ENCODE measurements at places on chromosomes 1 and 21.

DNA sequence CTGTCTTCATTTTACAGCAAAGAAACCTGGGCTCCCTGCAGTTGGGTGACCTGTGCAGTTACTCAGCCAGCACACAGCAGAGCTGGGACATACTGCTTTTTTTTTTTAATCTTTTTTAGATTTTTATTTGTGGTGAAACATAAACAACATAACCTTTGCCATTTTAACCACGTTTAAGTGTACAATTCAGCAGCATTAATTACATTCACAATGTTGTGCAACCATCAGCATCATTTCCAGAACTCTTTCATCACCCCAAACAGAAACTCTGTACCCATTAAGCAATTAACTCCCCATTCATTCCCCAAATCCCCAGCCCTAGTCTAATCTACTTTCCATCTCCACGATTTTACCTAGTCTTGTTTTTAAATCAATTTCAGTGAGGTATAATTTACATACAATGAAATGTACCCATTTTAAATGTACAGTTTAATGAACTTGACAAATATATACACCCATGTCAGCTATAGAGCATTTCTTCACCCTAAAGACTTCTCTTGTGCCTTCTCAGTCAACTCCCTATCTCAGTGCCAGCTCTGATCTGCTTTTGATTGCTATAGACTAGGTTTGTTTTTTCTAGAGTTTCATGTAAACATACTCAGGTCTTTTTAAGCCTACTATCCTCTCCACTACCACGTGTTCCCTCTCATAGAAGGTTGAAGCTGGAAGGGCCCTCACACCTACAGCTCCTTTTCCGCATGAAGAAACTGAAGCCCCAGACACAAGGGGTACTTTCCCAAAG is 37.8 kb upstream of the C8B start:
- no peak for DNase-seq

DNA sequence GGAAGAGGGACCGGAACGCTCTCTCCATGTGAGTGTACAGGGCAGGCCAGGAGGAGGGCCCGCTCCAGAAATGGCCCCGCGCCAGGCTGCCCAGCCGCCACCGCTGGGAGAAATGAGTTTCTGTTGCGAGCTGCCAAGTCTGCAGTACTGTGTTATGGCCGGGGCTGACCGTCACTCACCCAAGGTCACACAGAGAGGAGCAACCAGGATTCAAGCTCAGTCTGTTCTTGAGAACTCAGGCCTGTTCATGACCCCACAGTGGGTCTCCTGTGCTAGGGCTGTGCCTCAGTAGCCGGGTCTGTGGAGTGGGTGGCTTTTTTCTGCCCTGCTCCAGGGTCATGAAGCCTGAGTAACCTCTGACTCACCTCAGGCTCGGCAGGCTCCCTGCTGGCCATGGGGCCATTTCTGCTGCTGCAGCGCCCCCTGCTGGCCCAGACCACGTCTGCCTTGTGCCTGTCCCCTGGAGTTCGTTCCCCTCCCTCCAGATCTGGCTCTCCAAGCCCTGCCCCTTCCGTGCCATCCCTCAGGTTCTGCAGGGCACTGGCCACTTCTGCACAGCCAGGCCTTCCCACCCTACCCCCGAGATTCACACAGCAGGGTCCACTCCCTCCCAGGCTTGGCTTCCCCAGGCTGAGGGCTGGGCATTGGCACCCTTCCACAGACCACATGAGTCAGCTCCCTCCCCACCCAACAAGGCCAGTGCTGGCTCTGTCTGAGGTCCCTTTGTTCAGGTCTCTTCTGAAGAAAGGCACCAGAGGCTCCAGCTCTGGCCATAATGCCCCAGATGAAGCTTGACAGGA is 51.8 kb downstream of the EDN2 start:
- no peak for DNase-seq

DNA sequence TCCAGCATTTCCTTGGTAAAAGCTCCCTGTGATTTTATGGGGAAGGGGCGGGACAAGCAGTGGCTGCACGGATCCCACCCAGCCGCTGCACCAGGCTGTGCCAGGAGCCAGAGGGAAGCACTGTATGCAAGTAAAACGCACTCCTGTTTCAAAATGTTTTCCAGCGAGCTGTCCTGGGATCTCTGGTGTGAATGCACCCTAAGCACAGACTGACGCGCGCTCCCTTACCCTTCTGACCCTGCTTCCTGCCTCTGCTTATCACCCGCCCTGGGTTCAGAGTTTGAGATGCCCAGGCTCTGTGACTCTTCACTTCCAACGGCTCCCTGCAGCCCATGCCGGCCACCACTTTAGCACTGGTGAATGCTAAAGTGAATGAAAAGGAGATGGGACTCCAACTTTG is 131.2 kb downstream of the RHOU start:
- DNase-seq = no peak

- no peak for DNase-seq
These were observed 39.8 kb downstream of the GJA5 start for GRCh38 chr1:147720557-147720956.

- DNase-seq = no peak
These were observed 296.1 kb downstream of the CTH start for GRCh38 chr1:70707214-70707613.

DNA sequence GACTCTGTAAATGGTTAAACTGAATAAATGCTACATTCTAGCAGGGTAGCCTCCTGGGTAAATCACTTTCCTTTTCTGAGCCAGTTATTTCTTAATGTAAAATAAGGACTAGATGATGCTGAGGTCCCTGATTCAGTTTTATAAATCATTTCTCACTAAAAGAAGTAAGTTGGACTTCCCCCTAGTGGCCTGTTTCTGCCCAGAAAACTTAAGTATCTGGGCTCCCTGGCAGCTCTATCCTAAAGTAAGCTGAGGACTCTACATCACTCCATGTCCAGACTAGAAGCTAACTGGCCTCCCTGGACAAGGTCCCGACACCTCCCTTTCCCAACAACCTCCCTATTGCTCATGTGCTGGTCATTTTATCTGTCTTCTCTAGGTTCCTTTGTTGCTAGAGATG is 3.0 kb downstream of the GPN2 start:
- no peak for DNase-seq

DNA sequence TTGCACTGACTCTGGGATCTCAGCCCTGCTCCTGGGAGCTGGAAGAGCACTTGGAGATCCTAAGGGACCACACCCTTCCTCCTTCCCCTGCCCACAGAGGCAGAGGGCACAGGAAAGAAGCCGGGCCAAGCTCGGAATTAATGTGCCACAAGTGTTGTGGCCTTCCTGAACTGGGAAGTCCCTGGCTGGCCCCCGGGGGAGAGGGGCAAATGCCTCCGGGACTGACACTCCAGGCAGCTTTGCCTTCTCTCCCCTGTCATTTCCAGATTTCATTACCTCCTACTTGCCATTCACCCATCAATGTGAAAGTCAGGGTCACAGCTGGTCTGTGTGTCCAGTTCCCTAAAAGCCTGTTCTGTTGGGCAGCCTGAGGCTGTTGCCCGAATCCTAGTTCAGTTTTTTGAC is 21.7 kb downstream of the SESN2 start:
- DNase-seq = no peak

- no peak for DNase-seq
These were observed 90.6 kb upstream of the SPAG17 start for GRCh38 chr1:118275472-118276115.

- DNase-seq = no peak
These were observed 729 bp upstream of the CDCA8 start for GRCh38 chr1:37691497-37692077.

DNA sequence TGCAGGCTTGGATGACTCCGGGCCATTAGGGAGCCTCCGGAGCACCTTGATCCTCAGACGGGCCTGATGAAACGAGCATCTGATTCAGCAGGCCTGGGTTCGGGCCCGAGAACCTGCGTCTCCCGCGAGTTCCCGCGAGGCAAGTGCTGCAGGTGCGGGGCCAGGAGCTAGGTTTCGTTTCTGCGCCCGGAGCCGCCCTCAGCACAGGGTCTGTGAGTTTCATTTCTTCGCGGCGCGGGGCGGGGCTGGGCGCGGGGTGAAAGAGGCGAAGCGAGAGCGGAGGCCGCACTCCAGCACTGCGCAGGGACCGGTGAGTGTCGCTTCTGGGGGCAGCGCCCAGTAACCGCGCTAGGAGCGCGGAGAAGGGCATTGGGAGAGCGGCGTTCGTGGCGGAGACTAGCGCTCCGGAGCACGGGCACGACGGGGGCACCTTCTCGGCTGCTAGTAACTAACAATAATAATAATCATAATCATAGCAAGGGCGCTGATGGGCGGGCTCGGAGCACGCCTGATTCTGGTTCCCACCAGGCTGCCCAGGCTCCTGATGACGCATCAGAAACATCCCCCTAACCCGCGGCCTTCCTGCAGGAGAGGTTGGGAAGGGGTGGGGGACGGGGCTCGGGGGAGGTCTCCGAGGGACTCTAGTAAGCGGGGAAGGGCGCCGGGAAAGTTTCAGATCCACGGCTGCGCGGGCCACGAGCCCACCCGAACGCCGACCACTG is at the start of gene MX1:
MX1 (plus strand) TSS at position 286 of the 722 bp plus-strand sequence. CDS start 5,832 bp downstream, outside the sequence.
- no peak for DNase-seq

GRCh38 chr1:219903353-219903871 is 24.9 kb downstream of the SLC30A10 start:
- no peak for DNase-seq

DNA sequence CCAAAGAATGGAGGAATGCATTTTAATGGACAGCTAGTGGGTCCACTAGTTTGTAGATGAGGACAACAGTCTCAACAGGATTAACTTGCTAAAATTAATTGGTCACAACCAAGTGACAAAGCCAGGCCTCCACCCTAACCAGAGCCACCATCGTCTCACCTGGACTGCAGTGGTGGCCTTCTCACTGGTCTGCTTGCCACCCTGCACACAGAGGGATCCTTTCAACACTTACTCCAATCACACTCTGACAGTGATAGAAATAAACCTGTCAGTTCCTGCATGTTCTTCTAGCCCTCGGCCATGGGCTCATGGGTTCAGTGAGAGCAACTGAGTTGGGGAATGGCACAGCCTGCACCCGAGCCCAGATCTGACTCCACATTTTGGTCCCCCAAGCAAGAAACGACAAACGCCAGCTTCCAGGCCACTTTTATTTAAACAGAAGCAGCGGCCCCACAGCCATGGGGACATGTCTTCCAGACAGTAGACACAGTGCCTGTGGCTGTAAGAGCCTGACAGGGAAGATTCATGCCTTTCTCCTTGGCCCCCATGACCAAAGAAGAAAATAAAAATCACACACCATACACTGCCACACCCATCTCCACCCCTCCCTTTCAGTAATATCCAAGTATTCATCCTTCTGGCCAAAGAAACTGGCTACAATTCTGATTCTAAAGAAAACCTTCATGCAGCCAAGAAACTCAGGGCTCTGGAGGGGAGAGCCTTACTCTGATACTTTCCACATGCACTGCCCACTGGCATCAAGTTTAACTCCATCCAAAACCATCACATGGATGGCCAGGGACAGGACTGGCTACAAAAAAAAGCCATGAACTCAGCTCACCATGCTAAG is 37.6 kb downstream of the DHCR24 start:
- DNase-seq = no peak

All from left renal pelvis (tissue), 4 donors.